ENCODE measurements at places on chromosomes 3 and 15.

DNA sequence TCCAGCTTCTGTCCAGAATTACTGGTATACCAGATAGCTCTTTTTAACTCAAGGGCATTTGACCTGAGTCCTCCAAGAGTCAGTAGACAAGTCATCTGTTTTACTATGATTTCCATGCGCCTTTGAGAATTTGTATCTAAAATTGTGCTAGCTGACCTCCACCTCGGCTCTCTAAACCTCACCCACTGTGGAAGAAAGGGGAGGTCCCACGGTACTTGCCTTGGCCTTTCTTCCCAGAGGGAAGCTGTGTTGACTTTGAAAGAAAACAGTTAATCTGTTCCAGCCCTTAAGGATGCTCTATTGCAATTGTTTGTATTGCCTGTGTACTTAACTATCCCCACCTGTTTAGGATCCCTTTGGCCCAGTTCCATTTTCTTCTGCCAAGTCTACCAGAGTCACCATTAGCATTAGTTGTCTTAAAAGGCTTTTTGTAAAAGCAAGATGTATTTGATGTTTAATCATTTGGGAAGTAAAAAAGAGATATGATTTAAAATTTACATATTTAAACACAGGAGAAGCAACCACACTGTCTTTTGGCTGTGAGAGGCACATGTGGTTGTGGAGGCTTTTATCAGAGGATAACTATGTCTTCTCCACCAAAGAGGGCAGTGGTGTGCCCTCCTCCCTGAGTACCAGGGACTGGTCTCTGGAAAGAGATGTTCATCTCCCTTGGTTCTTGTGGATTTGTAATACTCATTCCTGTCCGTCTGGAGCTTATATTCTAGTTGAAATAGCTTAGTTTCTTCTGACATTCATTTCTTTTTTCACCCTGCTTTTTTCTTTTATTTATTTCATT, 88.8 kb downstream of the CRTC3 start:
- no peak for DNase-seq

- no peak for DNase-seq
These were observed 216.9 kb downstream of the ROBO2 start for GRCh38 chr3:77256584-77257503.

GRCh38 chr3:24142127-24142526, 197.0 kb downstream of the NR1D2 start:
- DNase-seq, result no peak

DNA sequence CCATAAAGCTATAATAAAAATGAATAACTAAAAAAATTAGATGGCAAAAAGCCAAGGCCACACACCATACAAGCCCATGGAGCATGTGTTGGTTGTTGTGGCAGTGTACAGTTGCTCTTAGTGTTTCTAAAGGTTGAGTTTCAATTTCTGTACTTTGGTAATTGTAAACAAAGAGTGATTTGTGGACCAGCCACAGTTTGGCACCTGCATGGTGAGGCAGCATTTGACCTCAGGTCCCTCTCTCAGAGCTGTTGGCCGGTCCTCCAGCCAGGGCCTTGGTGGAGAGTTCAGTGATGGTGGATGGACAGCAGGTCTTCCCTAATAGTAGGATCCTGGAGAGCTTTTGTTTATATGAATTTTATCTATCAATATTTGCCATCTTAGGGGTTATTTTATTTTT, 5.6 kb downstream of the ACAD9 start:
- DNase-seq, result no peak

DNA sequence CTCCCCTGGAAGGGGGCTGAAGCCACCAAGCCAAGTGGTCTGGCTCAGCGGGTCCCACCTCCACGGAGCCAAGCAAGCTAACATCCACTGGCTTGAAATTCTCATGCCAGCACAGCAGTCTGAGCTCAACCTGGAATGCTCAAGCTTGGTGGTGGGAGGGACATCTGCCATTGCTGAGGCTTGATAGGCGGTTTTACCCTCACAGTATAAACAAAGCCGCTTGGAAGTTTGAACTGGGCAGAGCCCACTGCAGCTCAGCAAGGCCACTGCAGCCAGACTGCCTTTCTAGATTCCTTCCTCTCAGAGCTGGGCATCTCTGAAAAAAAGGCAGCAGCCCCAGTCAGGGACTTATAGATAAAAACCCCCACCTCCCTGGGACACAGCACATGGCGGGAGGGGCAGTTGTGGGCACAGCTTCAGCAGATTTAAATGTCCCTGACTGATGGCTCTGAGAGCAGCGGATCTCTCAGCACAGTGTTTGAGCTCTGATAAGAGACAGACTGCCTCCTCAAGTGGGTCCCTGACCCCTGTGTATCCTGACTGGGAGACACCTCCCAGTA, 23.2 kb upstream of the IGSF10 start:
- no peak for DNase-seq

GRCh38 chr3:69993757-69994156, 5.8 kb upstream of the SAMMSON start:
- no peak for DNase-seq

DNA sequence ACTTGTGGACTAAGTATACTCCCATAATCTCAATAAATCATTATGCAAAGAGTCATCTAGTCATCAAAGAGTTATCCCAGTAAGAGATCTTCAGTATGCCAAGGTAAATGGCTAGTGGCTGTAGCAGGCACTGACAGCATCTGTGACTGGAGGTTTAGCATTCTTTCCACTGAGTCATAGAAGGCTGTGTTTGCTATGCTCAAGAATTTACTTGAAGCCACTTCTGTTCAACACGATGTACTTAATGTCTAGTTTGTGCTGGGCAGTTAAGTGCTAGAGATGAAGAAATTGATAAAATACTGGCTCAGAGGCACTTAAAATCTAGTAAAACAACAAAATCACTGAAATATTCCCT, 13.0 kb downstream of the ZBED2 start:
- DNase-seq, result no peak

DNA sequence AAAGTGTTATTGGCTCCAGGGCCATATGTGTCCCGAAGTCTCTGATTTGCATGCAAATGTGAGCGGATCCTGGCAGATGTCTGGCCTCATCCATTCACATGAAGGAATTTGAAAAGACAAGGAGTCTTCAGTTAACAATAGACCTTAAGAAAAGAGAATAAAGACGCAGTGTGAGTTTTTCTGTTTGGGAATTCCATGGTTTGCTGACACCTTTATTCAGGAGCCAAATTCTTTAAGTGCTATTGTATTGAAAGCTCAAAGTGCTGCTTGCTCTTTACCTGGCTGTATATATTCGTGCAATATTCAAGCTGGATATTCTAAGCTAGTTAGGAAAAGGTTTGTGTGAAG, 2.2 kb downstream of the LRRN1 start:
- no peak for DNase-seq

GRCh38 chr3:26312816-26313215, 309.8 kb upstream of the LRRC3B start:
- no peak for DNase-seq
